ENCODE measurements at places on chromosomes 7 and 10.
A peak's percentile ranks its signal among the peaks of the same experiment; 100 is the strongest.

DNA sequence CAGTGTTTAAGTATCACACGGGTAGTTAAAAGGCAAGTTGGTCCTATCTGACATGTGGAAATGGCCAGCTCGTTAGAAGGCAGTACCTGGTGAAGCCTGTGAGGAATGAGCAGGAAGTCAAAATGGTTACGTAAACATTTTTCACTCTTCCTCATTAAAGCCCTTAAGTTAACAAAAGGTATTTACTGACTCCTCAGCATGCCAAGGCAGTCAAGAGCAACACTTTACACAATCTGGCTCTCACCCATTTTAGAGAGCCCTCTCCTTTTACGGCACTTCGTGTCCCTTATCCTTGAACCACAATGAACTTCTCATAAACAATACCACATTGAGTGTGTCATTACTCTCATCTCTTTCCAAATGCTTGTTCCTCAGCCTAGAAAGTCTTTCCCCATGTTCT is 11.0 kb upstream of the RSBN1L start:
- peak; percentile 64 for DNase-seq

DNA sequence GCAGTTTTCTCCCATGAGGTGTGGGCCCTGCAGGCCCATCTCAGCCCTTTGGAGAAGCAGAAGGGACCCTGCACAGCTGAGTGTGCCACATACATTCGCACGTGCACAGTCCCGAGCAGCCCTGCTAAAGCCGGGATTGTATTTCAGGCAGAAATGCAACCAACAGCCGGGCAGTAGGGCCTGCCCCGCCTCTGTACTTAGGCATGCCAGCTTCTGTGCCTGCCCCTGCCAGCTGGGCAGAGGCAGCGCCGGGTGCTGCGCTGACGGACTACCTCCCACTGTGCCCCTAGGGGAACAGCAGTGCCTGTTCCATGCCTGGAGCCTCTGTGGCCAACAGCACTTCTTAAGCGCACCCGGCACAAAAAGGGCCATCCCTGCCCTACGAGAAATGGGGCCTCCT is 170.3 kb downstream of the NEURL1 start:
- peak; percentile 81 for DNase-seq

- DNase-seq = no peak
These were observed 77.1 kb downstream of the SEC23IP start for GRCh38 chr10:119969609-119970008.

- peak; percentile 62 for DNase-seq
These were observed 165.6 kb upstream of the KMT2E start for GRCh38 chr7:104848138-104848990.

DNA sequence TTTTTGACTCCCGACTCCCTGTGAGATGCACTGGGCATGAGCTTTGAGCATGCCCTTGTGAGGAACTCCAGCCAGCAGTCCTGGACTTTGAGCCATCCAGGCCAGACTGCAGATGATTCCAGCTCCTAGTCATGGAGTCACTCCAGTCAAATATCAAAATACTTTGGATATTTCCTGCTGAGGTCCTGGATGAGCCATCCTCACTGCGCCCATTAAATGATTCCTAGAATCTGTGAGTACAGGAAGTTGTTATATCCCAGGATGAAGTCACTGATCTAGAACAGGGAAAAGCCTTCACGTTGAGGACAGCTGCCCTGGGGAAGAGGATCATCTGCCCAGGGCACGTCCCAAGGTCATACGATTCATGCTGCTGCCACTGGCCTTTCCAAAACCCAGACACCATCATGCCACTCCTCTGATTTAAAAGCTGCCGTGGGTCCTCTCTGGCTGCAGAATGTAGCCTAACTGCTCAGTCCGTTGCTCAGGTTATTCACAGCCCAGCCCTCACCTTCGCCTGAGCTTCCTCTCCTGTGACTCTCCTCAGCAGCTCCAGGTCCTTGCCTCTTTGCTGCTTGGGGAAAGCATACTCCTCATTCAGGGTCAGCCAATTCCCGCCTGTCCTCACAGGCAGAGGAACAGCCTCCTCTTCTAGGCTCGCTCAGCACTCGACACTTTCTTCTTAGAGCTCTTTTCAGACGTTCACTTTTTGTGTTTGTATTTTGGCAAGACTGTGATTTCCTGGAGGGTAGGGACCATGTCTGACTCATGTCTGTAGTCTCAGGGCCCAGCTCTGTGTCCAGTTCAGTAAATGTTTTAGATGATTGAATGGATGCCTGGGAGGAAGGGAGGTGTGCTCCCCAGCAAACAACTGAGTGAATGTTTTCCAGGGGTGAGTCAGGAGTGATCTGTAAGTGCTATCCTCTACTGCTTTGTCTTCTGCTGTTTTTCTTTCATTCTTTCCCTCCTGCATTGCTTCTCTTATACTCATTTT is 157.8 kb downstream of the SNX10 start:
- DNase-seq = no peak

DNA sequence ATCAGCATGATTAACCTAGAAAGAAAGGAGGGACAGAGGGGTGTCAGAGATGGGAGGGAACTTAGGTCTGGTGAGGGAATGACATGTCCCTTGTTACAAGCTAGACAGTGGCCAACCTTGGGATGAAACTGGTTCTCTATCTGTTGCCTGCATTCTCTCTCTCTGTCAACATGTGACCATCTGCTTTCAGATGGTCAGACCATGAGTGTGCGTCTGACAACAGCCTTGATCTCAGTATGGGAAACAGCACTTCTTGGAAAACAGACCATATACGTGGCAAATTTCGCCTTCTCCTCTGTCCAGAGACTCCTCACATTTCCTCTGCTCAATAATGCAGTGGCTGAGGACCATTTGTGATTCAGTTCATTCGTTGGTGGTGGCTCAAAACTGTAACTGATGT is 845.9 kb downstream of the TYW1 start:
- DNase-seq = no peak

GRCh38 chr7:7639421-7639820 is 1.1 kb upstream of the UMAD1 start:
- DNase-seq = no peak

DNA sequence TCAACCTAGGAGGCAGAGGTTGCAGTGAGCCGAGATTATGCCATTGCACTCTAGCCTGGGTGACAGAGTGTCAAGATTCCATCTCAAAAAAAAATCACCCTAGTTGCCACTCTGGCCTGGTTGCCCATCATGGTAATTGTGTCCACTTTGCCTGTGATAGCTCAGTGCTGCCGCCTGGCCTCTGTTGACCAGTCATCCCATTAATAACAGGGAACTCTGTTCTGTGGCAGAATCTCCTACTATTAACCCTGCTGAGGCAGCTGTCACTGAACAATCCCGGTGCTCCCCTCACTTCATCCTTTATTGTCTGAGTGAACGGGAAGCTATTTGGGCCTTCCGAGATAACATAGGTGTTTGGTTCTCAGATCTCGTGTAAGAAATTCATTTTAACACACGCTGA is 14.6 kb downstream of the ZNF3 start:
- DNase-seq = no peak

DNA sequence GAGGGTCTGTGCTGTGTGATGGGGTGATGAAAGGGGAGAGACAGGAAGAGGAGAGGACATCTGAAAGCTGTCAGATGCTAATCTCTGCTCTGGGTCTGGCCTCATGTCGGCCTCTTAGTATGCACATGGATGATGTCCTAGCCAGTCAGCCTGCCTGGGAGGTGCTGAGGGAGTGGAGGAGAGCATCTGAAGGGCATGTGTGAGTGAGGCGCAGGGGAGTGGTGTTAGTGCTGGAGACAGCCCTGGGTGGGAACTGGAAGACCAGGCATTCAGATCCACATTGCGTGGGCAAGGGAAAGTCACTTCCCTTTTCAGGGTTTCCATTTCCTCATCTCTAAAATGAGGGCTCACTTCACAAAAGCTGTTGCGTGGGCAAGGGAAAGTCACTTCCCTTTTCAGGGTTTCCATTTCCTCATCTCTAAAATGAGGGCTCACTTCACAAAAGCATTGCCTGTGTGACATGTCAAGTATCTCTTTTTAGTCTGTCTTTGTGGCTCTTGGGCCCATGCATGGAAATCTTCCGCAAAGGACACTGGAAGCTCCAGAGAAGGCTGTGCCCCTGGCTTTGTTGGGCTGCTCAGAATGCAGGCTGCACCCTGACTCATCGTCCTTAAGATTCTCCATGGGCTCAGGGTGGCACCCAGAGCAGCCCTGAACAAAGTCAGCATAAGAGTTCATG is 10.0 kb downstream of the SFTPD start:
- DNase-seq = no peak

DNA sequence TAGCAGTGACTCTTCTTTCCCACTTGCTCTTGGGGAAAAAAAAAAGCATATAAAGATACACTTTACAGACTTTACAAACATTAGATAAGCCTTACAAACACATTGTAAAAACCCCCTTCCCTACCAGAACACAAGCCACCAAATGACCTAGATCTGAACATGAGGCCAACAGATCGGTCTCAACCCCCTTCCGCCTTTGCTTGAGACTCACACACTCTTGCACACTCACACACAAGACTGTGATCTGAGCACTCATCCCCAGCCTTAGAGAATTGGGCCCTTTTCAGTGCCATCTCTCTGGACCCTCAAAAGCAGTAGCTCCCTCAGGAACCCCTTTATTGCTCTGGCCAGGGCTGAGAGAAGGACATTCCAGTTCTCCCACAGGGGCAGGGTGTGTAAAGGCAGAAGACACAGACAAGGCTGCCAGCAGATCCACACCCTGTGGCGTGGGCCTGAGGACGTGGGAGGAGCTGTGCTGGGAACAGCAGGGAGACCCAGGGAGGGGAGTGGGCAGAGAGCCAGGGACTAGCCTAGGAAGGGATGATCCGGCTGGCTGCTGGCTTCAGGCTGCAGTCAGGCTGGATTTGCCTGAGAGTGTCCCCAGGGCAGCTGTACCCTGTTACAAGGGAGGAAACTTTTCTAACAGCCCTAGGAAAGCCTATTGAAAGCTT is 206.7 kb downstream of the KIAA1217 start:
- no peak for DNase-seq

GRCh38 chr10:92074126-92074887 is 150.7 kb downstream of the BTAF1 start:
- DNase-seq = no peak

GRCh38 chr10:115937768-115938056 is 335.3 kb downstream of the GFRA1 start:
- DNase-seq = peak; percentile 51

DNA sequence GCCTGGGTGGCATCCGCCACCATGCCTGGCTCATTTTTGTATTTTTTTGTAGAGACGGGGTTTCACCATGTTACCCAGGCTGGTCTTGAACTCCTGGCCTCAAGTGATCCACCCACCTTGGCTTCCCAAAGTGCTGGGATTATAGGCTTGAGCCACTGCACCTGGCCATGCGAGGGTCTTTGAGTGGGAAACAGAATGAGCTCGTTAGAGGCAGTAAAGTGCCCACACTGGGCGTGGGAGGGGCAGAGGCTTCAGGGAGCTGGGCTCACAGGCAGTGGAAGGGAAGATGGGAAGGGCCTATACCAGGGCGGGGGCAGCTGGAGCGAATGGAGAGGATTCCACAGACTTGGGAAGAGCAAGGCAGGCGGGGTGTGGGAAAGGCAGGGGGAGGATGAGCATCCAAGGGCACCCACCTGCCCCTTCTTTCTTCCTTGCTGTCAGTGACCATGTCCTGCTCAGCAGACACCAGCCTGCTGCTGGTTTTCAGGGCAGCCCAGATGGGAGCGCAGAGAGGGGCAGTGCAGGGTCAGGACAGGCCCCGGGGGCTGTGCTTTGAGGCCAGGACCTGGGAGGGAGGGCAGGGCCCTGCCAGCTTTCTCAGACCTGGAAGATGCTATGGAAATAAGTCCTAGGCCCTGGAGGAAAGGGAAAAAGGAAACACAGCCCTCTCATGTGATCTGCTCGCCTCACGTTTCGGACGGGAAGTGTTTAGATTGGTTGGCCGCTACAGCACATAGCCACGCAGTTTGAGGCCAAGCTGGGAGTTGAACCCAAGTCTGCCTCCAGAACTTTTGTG is 4.2 kb downstream of the FZD9 start:
- no peak for DNase-seq

GRCh38 chr10:42939237-42939636 is 137.6 kb upstream of the RET start:
- no peak for DNase-seq

- DNase-seq = no peak
These were observed 1.2 kb upstream of the FOXI2 start for GRCh38 chr10:127735723-127736221.

- no peak for DNase-seq
These were observed 338.7 kb downstream of the DNAJB6 start for GRCh38 chr7:157675427-157675927.

DNA sequence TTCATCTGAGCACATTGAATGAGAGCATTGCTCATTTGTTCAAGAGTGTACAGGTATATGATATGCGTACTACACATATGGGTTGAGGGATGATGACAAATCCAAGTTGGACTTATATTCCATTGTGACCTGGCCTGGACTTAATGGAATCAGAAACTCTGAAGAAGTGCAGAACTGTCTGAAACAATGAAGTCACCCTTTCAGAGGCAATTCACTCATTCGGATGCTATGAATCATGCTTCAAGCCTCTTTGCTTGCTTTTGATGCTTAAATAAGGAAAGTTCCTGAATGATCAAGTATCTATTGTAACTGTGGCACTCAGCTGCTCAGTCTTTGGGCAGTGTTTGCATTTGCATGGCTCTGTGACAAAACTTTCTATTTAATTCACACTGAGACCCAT is 93.4 kb downstream of the ZNF365 start:
- no peak for DNase-seq

GRCh38 chr10:126147866-126148587 is 240.2 kb downstream of the ADAM12 start:
- DNase-seq = no peak

DNA sequence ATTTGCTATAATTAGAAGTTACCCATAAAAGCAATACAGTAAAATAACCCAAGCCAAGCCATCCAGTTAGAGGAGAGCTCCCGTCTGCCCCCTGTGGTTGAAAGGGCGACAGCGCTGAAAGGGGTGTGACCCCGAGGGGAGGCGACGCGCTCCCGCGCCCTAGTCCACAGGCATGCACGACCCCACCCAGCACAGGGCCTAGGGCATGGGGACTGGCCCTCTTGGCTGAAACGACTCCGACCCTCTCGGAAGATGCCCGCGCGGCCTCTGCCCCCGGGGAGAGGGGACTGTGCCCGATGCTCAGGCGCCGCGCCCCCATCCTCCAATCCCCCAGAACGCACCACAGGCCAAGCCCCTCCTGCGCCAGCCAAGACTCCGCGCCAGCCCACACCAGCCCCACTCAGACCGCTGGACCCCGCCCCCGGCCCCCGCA is 64.0 kb downstream of the CSGALNACT2 start:
- peak; percentile 41 for DNase-seq

DNA sequence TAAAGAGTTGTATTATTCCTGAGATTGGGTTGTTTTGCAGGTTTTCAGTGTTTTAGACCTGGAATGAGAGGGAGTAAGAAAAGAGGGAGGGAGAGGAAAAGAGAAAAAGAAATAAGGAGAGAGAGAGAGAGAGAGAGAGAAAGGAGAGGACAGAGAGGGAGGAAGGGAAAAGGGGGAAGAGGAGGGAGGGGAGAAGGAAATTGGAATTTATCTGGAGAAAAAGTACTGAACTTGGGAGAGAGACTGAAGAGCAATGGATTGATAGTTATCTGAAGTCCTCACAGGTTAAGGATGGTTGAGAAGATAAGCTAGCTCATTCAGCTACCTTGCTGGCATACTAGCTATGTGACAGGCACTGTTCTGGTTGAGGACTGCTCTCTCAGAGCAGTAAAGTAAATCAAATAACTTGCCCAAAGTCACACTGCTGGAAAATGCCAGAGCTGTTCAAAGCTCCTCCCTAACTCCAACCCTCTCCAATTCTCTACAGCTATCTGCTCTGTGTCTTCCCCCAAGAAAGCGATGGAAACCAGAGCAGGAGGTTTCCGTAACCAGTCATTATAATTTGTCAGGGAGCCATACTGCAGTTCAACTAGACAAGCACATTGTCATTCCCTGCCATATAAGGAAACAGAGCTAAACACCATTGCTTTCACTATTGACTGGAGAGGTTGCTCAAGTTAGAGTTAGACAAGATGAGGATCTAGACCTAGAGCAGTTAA is 10.7 kb downstream of the CALD1 start:
- no peak for DNase-seq

Data from NCI-H345 (cell line).